ENCODE measurements at places on chromosomes 16 and 17.

DNA sequence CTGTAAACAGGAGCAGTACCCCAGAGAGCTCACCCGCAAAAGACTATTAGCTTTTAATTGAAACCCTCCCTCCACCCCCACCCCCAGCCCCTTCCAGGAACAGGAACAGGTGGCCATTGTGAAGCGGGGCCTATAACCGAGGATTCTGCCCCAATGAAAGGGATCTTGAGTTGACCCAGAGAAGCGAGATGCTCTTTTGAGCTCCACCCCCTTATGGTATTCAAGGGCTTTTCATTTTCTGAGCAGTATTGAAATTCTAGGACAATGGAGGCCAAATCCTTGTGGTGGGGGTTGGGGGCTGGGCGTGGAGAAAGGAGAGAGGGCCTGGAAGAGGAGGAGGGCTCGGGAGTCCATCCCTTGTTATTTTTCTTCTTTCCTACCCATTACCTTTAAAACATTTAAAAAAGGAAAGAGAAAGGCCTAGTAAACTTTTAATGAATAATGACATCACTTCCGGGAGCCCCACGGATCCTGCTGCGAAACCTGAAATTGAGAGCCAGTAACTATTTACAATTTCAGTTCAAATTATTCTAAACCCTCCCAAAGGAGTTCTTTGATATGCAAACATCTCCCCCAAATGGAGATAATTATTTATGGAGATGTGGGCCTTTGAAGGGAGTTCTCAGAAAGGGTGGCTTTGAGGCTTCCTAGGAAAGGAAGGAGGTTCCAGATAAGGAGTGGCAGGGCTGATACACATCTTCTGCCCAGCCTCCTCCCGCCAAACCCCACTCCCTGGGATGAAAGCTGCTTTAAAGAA is 30.5 kb downstream of the HS3ST3B1 start:
- no peak for DNase-seq

DNA sequence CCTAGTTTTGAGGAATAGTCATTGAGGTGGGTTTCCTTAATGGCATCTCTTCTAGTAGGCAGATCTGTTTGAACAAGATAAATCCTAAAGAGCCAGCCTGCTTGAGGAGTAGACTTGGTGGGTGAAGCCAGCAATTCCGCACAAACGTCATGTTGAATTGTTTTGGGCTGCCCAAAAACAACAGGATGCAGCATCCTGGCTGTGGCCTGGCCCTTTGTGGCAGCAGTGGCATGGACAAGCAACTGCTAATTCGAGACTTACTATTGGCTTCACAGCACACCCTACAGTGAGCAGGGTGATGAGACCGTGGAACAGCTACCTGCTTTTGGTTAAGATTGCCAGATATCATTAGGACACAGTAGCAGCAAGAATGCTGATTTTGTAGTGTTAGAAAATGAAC is 9.3 kb upstream of the VPS4A start:
- no peak for DNase-seq

- no peak for DNase-seq
Observed at GRCh38 chr16:64290461-64290860, 831.4 kb downstream of the CDH11 start.

GRCh38 chr16:81713796-81714195 is 65.3 kb upstream of the PLCG2 start:
- no peak for DNase-seq

GRCh38 chr17:80826955-80827645 is 164.5 kb upstream of the CHMP6 start:
- no peak for DNase-seq

- DNase-seq = no peak
Observed at GRCh38 chr17:73394512-73395450, 83.0 kb upstream of the CDC42EP4 start.

DNA sequence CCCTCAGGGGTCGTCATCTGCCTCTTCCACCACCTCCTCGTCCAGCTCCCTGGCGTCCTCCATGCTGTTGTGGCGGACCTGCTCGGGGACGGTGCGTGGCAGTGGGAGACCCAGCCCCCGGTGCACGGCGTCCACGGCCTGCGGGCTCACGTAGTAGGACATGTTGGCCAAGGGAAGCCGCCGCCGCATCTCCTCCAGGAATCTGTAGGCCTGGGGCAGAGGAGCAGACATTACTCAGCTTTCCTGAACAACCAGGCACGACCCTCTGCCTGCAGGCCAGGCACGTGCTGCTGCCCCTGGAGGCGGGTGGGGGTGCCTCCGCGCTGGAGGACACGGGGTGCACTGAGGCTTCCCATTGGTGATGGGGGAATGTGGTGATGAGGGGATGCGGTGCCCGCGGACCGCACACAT is 17.8 kb downstream of the TELO2 start:
- no peak for DNase-seq

GRCh38 chr17:49361129-49361901 is 735 bp downstream of the ZNF652 start:
- peak; percentile 72 for DNase-seq

- DNase-seq = no peak
Observed at GRCh38 chr16:23521037-23521743, 10.9 kb upstream of the GGA2 start.

DNA sequence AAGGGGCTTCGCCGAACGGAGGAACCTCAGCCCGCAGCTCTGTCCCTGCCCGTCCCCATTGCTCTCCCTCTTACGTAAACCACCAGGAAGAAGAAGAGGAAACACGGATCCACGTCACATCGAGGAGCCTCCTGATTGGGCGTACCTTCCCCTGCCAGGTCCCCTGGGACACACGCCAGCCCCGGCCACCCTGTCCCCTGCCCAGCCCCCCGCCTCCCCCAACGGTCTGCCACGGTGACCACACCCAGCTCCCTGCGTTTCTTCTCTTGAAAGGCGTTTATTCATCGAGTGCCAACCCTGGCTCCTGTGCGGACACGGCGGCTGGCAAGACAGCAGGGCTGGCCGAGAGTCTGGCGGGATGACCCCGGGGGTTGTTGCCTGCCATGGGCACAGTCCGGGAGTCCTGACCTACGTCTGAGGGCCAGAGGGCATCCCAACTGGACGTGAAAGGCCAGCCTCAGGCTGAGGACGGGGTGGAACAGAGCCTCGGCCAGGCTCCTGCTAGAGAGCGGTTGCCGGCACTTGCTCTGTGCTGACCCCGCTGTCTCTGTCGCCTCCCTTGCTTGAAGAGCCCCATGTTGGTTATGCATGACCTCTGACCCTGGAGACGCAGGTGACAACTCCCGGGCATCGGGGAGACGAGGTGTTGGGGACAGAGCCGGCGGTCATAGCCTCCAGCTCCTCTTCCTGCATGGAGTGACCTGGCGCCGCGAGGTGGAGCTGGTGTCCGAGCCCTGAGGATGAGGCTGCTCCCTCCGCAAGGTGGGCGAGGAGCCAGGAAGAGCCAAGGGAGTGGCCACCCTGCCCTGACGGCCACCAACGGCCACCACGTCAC is 40.5 kb upstream of the ACSF3 start:
- no peak for DNase-seq

All from stimulated activated CD4-positive, alpha-beta T cell treated with anti-CD3 and anti-CD28 coated beads, Interleukin-4, amount 100 ng/mL, for 24 hours (primary cell).